DMS 273 treated with DMSO at 0.1 percent for 48 hours (cell line): ENCODE measurements at places on chromosomes 3 and 15.

- DNase-seq, result peak; percentile 62
Observed at GRCh38 chr15:65184868-65185717, at the start of gene CLPX. Gene CLPX (minus strand): TSS chr15:65185342. CDS start chr15:65185153, 189 bp downstream.

DNA sequence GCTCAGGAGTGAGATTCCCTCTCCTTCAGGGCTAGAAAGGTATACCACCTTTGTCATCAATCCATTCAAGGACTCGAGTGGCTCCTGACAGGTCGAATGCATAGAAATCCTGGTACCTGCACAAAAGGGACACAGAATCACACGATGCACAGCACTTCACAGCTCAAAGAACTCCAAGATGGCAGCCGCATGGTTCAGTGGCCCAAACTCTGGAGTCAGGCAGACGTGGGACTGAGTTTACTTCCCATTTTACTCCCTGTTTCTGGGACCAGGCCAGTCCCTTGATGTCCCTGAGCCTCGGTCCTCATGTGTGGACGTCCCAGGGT lies 536 bp downstream of the WDR73 start:
- DNase-seq, result no peak

DNA sequence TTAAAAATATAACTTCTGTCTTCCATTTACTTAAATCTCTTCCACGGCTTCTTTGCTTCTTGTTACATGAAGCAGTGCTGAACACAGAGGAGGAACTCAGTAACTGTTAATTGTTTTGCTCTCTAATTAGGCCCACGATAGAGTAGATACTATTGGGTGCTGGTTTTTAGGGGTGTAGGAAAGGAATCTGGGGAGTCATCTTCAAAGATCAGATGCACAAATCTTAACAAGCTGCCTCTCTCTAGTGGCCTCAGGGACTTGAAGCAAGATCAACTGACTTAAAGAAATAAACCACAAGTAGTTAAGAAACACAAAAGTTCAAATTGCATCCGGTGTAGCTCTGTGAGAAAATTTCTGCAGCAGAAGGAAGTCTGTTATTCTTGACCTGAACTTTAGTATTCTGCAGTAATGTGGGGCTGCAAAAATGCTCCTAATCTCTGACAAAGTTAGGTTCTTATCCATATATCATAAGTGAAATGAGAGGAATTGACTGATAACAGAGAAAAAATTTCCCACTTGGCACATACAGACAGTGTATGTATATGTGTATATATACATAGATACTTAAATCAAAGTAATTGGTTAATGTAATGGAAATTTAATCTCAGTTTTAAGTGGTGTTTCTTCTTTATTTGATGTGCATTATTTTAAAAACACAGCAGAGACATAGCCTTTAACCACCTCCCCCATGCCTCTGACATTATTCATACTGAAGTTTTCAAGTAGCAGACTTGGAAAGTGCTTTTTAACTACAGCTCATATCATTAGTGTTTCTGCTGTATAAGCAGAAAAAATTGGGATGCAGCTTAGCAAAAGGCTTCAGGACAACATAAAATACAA lies 51.8 kb downstream of the CHST2 start:
- DNase-seq, result no peak

- no peak for DNase-seq
Observed at GRCh38 chr3:110126065-110126464, 788.7 kb upstream of the DPPA4 start.

GRCh38 chr3:140899363-140899762 lies 42.3 kb upstream of the SLC25A36 start:
- no peak for DNase-seq

DNA sequence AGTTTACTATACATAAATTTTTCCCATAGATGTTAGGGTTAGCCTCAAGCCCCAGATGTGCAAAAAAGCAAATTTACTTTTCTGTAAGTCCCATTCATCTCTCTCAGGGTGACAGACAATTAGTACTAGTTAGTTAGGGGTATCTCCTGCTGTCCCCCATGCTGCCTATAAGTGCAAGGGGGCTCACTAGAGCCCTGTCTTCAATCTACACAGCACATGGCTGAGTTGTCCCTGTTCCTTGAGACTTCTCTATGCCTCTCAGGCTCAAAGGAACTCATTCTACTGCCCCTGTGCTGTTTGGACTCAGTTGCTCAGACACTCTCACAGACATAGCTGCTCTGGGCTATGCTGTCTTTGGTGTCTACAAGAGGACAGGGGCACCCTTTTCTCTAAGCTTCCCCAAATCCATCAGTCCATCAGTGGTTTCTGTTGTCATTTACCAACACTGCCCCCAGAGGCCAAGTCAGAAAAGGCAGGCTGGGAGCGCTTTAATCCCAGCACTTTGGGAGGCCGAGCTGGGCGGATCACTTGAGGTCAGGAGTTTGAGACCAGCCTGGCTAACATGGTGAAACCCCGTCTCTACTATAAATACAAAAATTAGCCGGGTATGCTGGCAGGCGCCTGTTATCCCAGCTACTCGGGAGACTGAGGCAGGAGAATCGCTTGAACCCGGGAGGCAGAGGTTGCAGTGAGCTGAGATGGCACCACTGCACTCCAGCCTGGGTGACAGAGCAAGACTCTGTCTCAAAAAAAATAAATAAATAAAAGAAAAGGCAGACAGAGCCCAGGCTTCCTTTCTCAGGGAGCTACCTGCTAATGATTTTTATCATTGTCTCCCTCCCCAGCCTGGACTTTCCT lies 31.4 kb upstream of the PRTG start:
- DNase-seq, result no peak

DNA sequence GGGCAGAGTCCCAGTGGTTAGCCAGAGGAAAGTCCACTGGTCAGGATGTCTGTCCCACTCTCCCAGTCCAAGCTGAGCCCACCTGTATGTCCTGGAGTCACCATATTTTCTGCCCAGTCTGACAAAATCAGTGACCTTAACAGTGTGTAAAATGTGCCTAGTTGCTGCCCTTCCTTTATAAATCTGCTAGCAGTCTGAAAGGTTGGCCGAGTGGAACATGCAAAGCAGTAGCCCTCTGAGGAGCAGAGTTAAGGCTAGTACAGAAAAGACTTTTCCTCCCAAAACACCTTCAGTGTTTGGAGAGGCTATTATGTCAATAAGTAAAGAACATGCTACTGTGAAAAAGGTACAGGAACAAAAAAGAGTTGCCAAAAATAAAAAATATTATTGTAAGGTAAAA lies 15.3 kb downstream of the TTC21A start:
- no peak for DNase-seq

DNA sequence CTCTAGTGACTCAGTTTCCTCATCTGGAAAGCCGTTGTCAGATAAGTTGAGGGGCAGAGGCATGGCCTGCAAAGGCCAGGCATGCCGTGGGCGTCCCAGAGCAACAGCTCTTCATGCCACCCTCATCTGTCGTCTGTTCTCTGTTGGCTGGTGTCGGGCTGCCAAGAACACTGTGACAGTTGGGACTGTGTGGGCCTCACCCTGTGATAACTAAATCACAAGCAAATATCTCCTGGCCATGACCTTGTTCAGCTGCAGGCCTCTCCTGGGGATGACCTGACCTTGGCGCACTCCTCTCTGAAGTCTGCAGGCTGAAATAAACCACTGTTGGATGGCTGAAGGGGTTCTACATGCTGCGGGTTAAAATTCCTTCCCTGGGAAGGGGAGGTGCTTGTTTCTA lies 145.9 kb downstream of the SHQ1 start:
- DNase-seq, result no peak

DNA sequence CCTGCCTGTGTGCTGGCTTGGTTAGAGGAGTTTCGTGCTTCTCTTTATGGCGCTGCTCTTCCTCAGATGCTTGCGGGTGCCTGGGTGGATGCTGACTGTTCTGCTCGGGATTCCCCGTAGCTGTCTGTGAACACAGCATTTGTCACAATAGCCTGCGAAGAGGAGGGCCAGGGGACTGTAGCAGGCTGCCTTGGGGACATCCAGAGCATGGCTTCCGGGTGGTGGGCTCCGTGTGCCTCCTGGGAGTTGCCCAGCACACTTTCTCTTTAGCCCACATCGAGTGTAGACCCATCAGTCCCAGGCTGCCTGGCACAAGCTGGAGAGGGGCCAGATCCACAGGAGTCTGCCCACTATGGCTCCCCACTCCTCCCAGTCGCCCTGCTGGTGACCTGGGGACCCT lies 22.4 kb downstream of the LRRK1 start:
- no peak for DNase-seq
